ENCODE measurements at places on chromosomes 11 and 22. TPM values are rescaled to one million over a fixed set of nuclear protein-coding genes. Genes with fewer than 3 reads are reported as not detected.

Gene SAA1
- not detected for total RNA-seq

Gene TCP11L1
- total RNA-seq, result 23.3 TPM

Gene PGM2L1
- 4.1 TPM for total RNA-seq

Gene RASD2
- 0.36 TPM for total RNA-seq

Gene TRIM22
- total RNA-seq, result 188 TPM
